CD4-positive, alpha-beta T cell treated with Interleukin-10 for 1 hour (primary cell): ENCODE measurements at places on chromosomes 12 and 14.

- DNase-seq: no peak
Observed at GRCh38 chr14:94306047-94306978, 13.2 kb upstream of the SERPINA10 start.

- no peak for DNase-seq
Observed at GRCh38 chr14:31429791-31430190, 9.4 kb upstream of the HEATR5A start.

GRCh38 chr14:100835548-100836310, 9.8 kb downstream of the MEG3 start:
- DNase-seq: no peak

DNA sequence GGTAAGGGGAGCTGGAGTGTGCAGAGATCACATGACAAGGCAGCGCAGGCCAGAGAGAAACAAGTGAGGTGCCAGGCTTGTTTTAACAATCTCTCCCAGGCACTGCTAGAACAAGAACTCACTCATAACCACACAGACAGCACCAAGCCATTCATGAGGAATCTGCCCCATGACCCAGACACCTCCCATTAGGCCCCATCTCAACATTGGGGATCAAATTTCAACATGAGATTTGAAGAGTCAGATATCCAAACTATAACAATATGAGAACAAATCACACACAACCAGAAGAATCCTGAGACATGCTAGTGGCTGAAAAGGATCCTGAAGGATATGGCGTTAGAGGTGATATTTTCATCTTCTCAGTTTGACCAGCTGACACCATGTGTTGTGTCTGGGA, 21.9 kb downstream of the OR6J1 start:
- no peak for DNase-seq

- DNase-seq: no peak
Observed at GRCh38 chr12:41956353-41956752, 188.3 kb downstream of the GXYLT1 start.
